ENCODE measurements at places on chromosomes 3 and 15.
A peak's percentile ranks its signal among the peaks of the same experiment; 100 is the strongest.

DNA sequence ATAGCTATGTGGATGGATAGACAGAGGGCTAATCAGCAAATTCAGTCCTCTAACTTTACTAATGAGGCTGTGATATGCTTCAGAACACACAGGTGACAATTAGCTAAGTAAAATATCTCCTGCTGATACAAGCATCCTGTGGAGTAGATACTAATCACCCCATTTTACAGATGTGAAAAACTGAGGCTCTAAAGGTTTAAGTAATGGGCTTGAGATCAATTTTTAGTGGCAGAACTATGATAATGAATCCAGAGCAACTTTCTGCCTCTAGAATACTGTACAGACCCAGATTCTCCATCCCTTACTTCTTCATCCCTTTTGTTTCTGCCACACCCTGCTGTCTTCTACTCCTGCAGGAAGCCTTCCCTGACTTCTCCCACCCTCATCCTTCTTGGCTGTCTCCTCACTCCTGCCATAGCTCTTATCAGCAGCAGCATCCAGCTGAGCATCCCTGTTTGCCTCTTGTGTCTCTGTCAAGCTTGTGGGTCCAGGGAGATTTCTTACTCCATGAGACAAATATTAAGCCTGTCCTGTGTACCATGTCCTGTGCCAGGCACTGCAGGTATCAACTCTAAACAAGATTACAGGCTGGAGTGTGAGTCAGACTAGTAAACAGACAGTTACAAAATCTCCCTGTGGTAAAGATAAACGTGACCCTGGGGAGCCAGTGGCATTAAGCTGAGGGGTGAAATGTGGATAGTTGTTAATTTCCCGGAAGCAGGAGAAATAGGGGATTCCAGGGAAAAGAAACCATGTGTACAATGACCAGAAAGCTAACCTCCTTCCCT is 39.2 kb downstream of the SLC6A11 start:
- no peak for DNase-seq

DNA sequence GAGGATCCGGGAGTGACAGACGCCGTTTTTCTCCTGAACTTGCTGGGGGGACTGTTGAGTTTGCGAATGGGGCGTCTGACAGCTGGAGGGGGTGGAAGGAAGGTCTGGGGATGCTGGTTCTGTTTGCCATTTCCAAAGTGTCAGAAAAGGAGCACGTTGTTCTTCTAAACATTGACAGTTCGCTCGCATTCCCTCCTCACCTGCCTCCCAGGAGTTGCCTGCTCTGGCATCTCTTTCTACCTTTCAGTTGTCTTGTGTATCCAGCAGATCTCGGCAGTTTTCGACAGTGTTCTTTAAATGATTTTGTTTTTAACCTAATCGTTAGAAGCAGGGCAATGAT is 829 bp downstream of the SELENOT start:
- peak; percentile 27 for DNase-seq

- no peak for DNase-seq
Measured at GRCh38 chr3:185552358-185552877, at the start of gene LIPH. Gene LIPH (minus strand): TSS chr3:185552588. CDS start chr3:185552471, 117 bp downstream.

- no peak for DNase-seq
Measured at GRCh38 chr3:158249183-158249582, 139.3 kb downstream of the RSRC1 start.

DNA sequence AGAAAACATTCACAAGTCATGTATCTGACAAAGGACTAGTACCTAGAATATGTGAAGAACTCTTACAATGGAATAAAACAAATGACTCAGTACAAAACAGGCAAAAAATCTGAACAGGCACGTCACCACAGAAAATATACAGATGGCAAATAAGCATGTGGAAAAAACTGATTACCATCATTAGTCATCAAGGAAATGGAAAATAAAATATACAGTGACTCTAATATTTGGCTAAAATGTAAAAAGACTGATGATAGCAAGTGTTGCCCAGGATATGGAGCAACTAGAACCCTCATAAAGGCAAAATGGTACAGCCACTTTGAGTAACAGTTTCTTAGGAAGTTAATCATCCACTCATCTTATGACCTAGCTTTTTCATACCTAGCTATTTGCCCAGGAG is 95.8 kb upstream of the ABHD17C start:
- DNase-seq = no peak

GRCh38 chr3:141306922-141307321 is 61.4 kb upstream of the ZBTB38 start:
- no peak for DNase-seq

GRCh38 chr15:63258658-63259057 is 18.7 kb upstream of the APH1B start:
- no peak for DNase-seq

GRCh38 chr15:58521293-58521991 is 89.7 kb downstream of the LIPC start:
- no peak for DNase-seq

GRCh38 chr3:142597906-142598305 is 1.7 kb downstream of the PLS1 start:
- DNase-seq = no peak

DNA sequence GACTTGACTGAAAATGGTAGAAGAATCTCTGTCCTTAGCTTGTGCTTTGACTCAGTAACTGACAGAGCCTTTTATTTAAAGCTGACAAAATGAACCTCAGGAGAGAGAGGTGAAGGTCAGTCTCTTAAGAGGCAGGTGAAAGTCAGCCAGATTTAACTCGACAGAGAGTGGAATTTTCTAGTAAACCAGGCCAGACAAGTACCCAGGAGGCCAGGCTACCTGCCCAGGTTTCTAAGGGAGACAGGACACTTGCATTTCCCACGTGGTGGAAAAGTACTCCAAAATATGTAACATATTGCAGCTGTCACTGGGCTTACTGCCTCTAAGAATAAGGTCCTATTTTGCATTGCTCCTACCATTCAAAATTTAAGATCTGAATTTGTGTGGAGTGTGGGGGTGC is 167.9 kb downstream of the FMN1 start:
- DNase-seq = no peak

DNA sequence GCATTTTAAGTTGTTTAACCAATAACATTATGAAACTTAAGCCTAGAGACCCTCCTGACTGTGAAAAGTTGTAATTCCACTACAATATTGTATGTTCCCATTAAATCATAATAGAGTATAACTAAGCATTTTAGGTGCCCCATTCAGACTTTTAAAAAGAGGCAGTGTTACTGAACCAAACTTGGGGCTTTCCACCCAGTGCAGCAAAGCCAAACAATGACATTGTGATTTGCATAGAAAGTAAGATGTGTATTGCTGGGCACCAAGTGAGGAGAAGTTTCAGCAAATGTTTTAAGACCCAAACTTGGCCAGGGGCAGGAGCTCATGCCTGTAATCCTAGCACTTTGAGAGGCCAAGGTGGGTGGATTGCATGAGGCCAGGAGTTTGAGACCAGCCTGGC is 706.2 kb downstream of the GRM7 start:
- DNase-seq = no peak

DNA sequence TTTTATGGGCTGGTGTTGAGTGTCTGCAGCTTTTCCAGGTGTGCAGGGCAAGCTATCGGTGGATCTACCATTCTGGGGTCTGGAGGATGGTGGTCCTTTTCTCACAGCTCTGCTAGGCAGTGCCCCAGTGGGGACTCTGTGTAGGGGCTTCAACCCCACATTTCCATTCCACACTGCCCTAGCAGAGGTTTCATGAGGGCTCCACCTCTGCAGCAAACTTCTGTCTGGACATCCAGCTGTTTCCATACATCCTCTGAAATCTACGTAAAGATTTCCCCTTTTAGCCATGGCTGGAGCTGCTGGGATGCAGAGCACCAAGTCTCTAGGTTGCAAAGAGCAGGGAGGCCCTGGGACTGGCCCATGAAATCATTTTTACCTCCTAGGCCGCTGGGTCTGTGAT is 11.6 kb downstream of the RFX7 start:
- no peak for DNase-seq

GRCh38 chr3:23372285-23372684 is 169.2 kb downstream of the UBE2E2 start:
- DNase-seq = no peak

DNA sequence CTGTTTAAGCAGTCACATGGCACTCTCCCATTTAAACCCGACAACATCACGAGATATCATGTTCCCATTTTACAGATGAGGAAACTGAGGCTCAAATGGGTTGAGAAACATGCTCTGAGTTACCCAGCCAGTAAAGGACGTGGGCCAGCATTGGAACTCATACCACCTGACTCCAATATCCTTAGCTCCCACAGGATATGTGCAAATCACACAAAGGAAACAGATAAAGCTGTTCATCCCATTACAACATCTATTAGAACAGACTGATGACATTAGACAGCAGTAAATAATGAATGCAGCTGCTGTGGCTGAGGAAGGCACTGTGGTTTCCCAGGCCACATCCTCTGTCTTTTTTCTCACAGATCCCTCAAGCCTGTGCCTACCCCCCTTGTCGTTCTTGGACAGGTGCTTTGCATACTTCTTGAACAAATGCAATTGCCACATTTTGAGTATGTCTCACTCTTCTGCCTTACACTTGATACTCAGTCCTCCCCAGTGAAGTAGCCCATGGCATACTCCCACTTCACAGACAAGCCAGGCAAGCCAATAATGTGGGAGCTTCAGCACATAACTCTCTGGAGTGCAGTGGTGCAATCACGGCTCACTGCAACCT is 17.7 kb downstream of the FRMD4B start:
- no peak for DNase-seq

DNA sequence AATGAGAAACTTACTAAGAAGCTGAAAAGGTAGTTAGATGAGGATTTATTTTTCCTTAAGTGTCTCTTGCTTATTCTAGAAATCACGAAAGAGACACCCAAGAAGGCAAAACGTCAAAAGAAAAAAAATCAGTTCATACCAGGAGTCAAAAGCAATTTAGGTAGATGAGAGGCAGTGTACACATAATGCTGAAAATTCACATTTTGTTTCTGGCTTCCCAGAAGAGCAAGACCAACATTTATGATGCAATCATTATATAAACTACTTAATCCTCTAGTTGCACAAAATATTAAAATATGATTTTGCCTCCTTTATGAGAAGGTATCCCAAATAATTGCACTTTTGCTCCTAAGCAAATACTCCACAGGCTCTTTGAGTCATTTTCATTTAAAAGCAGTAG is 228.0 kb downstream of the FMN1 start:
- no peak for DNase-seq

GRCh38 chr3:56573501-56573900 is 16.5 kb downstream of the CCDC66 start:
- no peak for DNase-seq

- DNase-seq = no peak
Measured at GRCh38 chr15:74451861-74452835, 8.8 kb downstream of the UBL7 start.

DNA sequence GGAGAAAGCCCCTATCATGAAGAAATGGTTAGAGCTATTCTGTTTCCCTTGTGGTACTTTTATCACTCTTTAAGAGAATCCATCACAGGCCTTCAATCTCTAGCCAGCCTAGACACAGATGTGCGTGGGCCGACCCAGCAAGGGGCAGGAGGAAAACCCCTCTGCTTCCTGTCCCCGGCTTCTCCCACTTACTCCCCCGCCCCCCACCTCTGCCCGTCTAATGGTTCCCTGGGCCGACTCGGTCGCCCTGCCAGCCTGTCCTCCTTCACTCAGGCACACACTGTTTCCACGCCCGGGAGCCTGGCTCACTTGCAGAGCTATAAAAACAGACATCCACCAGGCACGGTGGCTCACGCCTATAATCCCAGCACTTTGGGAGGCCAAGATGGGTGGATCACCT is 58.3 kb upstream of the TFRC start:
- no peak for DNase-seq

GRCh38 chr15:44788748-44789147 is 52.4 kb downstream of the TRIM69 start:
- DNase-seq = no peak

DNA sequence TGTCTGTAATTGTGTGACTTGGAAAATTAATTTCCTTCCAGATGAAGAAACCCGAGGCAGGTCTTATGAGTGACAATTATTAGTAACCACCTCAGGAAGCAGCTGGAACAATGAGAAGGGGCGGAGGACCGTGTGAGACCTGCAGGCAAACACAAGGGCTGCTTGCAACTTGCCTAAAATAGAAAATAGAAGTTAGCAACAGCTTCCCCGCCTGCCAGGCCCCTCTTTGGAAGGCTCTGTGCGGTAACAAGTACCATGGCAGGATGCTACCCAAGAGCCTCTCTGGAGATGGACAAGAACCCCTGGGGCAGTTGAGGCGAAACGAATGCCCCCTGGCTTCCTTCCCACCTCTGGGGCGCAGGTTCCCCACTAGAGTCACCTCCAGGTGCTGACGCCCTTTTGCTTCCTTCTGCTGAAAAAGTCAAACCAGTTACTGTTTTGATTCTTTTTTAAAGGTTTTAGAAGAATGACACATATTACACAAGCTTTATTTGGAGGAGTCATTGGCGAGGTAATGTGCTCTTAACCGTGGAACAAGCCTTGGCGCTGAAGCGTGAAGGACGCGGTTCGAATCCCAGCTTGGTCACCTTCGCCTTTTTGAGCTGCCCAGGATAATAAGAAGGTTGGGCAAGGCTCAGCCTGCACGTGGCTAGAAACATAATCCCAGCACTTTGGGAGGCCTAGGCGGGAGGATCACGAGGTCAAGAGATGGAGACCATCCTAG is 47.0 kb upstream of the SYNM start:
- DNase-seq = no peak

DNA sequence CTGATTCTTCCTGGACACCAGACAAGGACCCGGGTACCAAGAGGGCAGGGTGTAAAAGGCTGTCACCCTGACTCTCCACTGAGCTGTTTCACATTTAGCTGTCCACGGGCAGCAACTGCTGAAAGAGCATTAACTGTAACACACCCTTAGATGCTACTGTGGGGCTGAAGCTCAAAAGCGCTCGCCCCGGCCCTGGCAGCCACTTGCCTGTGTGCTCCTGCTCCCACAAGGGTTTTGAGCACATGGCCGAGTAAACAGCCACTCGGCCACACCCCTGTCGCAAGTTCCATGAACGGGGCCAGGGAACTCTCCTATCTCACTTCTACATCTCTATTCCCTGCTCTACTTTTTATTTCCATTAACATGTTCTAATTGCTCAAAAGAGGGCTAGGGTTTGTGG is 421.7 kb downstream of the TUSC7 start:
- no peak for DNase-seq

- no peak for DNase-seq
Measured at GRCh38 chr15:38941399-38941953, 376.9 kb upstream of the RASGRP1 start.

- no peak for DNase-seq
Measured at GRCh38 chr3:114272271-114272670, 21.6 kb upstream of the TIGIT start.

DNA sequence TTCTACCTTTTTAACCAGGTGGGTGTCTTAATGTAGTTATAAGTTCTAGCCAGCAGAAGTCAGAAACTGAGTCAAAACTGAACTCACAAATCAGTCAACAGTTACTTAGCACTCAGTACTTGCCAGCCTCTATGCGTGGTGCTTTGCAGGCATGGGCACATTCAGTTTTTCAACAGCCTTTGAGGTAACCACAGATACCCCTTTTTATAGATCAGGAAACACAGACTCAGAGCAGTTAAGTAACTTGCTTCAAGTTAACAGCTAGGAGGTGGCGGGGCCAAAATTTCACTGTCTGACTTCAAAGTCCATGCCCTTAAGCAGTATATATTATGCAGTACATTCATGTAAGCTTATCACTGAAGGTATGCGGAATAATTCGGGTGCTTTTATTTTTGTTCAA is 139.4 kb downstream of the FHIT start:
- no peak for DNase-seq
